ENCODE measurements at places on chromosomes 2 and 18.

DNA sequence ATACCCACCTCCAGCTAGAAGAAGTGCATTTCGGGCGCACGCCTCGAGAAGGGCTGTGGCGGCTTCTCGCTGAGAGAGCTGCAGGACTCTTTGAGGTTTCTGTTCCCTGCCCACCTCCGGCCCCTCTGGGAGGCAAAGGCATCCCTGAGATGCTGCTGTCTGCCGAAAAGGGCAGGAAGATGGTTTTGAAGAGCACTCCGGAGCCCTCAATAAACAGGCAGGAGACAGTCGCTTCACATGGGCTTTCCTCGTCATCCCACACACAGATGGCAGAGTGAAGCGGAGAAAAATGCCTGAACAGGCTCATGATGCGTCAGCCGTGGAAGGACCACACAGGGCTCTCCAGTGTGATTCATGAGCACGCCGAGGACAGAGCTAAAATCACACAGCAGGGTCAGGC is 25.4 kb upstream of the GLI2 start:
- no peak for DNase-seq

DNA sequence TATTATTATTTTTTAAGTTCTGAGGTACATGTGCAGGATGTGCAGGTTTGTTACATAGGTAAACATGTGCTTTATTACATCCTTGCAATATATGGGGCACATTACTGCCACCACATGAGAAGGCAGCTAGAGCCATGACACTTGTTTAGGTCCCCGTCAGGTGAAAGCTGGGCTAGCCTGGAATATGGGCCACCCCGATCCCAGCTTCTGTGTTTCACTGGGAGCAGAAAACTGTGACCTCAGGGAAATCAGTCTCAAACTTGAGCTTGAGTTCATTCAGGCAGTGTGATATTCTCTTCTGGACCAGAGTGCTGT is 176.9 kb downstream of the PIK3C3 start:
- no peak for DNase-seq

GRCh38 chr18:35045121-35045520 is 3.9 kb downstream of the MAPRE2 start:
- no peak for DNase-seq

- DNase-seq = no peak
Observed at GRCh38 chr2:226733189-226733858, 66.3 kb downstream of the IRS1 start.

GRCh38 chr2:61326423-61326822 is 144.5 kb downstream of the USP34 start:
- no peak for DNase-seq

DNA sequence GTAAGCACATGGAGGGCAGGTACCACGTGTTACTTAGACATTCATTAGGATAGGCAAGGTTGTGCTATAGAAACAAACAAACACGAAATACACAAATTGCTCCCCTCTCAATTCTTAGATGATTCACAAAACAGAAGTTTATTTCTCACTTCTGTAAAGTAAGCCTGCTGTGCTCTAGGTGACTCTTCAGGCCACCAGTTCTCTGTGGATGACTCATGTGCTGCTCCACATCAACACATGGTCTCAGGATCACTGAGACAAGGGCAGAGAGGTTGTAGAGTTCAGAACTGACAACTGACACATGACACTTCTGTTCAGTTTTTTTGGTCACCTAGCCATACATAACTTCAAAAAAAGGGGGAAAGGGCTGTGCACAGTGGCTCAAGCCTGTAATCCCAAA is 70.6 kb downstream of the DAW1 start:
- DNase-seq = peak; percentile 46

GRCh38 chr2:101909760-101910159 is 82.0 kb upstream of the IL1R2 start:
- DNase-seq = no peak

GRCh38 chr2:172380436-172381274 is 46.7 kb upstream of the ITGA6 start:
- DNase-seq = no peak

DNA sequence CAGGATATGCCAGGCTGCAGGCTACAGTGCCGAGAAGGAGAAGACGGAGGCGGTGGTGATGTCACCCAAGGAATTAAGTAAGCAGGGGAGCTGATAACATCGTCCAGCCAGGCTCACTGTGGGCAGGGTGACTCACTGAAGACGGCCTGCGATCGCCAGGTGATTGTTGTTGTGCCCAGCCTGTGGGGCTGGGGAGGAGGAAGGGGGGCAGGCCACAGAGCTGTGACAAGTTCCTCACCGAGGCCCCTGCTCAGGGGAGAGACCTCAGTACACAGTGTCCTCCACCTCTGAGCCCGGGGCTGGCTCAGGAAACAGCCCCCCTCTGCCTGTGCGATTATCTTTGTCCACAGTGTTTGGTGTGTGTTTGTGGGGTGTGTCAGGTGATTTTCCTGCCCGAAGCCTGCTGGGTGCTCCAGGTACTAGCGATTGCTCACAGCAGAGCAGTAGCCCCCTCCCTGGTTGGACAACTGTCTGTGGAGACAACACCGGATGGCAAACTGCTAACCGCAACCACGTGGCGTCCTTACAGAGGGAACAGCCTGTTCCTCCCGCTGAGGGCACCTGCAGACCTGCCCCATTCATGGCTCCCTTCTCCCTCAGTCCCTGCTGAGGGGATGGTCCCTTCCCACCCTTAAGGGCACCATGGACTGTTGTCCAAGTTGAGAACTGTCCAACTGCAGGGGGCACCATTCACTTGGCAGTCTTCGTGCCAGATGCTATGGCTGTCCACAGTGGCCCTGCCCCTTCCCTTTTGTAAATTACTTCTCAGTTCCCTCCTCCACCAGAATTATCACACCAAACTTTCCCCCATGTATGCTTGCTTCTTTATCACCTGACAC is 95.1 kb downstream of the ZFP36L2 start:
- DNase-seq = peak; percentile 88

- DNase-seq = no peak
Observed at GRCh38 chr2:200449149-200449548, 60.7 kb downstream of the KCTD18 start.

GRCh38 chr18:55988537-55988936 is 400.5 kb upstream of the TCF4 start:
- DNase-seq = peak; percentile 42

GRCh38 chr2:10171006-10171800 is 48.7 kb downstream of the RRM2 start:
- DNase-seq = no peak

- DNase-seq = peak; percentile 87
Observed at GRCh38 chr2:197286805-197287595, 23.6 kb downstream of the ANKRD44 start.

DNA sequence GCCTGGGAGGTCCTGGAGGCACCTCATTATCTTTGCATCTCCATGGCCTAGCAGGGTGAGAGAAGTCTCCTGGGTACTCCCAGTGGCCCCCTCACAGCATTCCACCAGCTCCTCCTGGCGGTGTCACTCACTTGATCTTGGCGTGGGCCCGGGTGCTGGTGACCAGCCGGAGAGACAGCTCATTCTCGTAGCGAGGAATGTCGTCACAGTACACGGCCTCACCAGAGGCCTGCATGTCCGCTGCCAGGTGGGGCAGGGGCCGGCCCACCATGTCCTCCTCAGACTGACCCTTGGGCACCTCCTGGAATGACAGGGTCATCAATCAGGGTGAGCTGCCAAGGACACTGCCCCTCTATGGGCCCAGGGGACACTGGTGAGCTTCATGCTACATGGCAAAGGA is 42.4 kb downstream of the XDH start:
- no peak for DNase-seq

- no peak for DNase-seq
Observed at GRCh38 chr18:62876828-62877227, 161.5 kb downstream of the PHLPP1 start.

DNA sequence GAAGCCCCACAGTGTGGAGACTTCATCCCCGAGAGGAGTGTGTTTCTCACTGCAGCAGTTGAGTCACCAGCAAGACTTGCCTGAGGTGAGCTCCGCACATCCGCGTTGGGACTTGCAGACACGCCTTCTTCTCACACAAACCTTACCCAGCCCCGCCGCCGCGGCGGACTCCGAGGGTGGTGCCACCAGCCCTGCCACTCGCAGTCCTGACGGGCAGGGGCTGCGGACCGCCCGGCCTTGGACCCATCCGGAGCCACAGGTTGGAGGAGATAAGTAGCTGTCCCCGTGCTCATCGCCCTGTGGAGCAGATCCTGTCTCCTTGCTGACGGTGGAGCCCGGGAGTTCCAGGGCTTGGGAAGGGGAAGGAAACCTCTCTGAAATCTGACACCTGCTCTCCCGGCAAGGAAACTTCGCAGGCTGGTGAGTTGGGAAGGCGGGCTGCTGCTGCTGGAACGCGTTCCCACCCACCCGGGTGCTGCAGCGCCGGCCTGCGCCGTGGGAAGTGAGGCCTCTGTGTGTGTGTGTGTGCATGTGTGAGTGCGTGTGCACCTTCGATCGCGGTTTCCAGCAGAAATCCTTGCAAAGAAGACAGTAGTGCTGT is at the start of gene RAB27B:
Gene RAB27B, plus strand, starts transcription at position 197 of the 601 bp plus-strand sequence. CDS start 49,109 bp downstream, outside the sequence.
- peak; percentile 94 for DNase-seq

- DNase-seq = no peak
Observed at GRCh38 chr2:68987021-68987503, 12.6 kb downstream of the GKN1 start.

DNA sequence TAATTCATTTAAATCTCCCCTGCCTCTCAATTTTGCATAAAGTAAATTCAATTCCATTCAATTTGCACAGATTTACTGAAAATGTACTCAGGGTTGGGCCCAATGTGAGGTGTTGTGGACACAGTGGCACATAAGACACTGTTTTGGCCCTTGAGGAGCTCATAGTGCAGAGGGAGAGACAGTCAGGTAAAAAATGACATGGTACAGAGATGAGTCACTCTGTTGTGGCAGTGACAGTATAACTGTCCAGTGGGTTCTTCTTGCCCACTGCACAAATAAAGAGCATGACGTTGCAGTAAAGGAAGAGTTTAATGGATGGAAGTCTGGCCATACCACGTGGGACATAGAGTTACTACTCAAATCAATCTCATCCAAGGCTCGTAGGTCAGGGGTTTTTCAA is 400.3 kb upstream of the TRIB2 start:
- DNase-seq = no peak

- DNase-seq = no peak
Observed at GRCh38 chr2:186551323-186552050, 38.4 kb upstream of the ITGAV start.

GRCh38 chr2:11876889-11877288 is 130.5 kb downstream of the LPIN1 start:
- no peak for DNase-seq

- no peak for DNase-seq
Observed at GRCh38 chr2:208556983-208557484, 150.4 kb downstream of the PTH2R start.

- DNase-seq = no peak
Observed at GRCh38 chr2:120525056-120526046, 179.4 kb downstream of the INHBB start.

GRCh38 chr2:105834931-105835330 is 90.2 kb downstream of the NCK2 start:
- no peak for DNase-seq

- DNase-seq = no peak
Observed at GRCh38 chr2:38600921-38601455, 1.7 kb downstream of the HNRNPLL start.

DNA sequence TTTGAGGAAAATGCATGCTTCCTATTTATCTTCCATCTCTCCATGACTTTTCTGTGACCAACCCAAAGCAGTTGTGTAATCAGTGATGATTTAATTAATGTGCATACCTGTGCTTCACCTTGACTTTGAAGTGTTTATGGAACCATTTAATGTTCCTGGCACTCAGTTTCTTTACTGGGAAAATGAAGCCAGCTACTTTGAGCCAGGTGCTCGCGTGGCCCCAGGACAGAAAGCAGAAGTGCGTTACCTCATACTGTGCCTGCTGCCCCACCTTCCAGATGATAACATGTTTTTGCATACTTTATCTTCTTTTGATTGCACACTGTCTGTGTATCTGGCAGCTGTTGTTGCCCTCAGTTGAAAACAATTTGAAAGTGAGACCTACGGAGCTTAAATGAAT is 61.3 kb downstream of the PMAIP1 start:
- no peak for DNase-seq

DNA sequence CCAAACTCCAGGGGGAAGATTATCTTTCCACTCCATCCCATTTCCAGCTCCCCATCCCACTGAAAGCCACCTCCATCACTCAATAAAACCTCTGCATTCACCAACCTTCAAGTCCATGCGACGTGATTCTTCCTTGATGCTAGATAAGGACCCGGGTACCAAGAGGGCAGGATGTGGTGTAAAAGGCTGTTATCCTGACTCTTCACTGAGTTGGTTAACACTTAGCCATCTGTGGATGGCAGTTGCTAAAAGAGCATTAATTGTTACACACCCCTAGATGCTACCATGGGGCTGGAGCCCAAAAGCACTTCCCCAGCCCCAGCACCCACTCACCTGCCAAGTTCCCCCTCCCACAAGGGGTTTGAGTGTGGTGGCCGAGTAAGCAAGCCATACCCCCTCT is 53.4 kb upstream of the DPP10 start:
- DNase-seq = no peak

- no peak for DNase-seq
Observed at GRCh38 chr2:128342550-128342949, 23.9 kb upstream of the HS6ST1 start.

DNA sequence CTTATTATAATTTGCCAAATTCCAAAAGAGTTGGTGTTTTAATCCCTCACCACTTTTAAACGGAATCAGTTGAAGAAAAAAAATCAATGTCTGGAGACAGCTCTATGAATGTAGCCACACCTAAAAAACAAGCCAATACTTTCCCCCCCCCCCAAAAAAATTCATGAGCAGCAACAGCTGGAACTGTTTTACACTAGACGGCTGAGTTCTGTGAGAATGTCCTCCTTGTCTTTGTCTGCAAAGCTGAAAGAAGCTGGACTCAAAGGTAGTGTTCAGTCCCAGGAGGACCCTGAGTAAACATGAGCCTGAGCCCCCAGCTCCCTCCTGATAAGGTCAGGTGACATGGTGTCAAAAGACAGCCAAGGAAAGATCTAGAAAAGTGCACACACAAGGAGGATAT is 68.2 kb downstream of the ZNF521 start:
- no peak for DNase-seq

DNA sequence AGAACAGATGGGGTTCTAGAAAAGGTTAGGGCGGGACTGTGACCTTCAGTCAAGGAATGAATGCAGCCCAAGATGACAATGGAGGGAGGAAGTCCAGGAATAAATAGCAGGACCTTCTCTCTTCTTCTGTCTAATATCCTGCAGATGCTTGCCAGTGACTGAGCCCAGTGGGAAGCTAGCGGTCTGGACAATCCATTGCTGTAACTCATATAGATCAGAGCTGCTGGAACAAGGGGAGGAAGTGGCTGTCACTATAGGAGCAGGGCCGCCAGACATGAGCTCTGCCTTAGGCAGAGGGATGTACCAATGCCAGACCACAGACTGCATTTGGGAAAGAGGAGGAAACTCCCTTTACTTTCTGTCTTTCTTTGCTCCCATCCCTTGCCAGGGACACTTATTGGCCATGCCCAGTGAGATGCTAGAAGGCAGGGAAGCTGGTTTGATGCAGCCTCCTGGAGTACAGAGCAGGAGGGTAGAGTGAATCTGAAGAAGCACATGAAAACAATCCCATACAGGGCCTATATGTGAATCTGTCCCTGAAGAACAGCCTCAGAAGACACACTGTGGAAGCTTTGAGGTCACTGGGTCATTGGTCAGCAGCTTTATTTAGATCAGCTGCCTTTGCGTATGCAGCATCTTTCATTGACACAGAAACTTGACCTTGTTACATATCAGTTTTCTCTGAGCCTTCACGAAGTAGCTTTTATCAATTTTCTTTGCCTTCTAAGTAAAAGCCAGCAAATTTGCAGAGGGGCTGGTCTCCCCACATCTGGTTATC is 65.4 kb downstream of the CCDC85A start:
- no peak for DNase-seq

GRCh38 chr2:222715742-222716141 is 44.3 kb downstream of the MOGAT1 start:
- DNase-seq = no peak

Measured in HT1080 (cell line).